Ascending aorta (tissue), 2 donors: ENCODE measurements at places on chromosomes 2 and 18.
A peak's percentile ranks its signal among the peaks of the same experiment; 100 is the strongest.

DNA sequence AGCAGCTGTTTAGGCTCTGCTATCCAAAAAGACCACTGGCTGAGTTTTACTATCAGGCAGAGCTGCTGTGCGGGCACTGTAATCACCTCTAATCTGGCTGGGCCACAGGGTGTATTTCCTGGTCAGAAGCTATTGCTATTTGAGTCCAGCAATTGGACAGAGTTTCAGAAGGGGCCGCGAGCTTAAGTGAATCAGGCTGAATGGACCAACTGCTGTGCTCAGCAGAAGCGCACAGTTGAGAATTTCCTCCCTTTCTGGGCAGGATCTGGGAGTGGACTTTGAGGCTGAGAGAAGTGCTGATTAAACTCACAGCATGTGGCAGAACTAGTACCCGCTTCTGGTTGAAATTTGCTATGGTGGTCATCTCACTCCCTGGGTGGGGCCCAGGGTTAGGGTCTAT lies 251.8 kb downstream of the INSIG2 start:
- no peaks in the 10 kb centered on the region for H3K36me3 ChIP-seq
- H3K27ac ChIP-seq = no peak overlapping the region
- H3K4me3 ChIP-seq = no peak overlapping the region
- no peaks in the 10 kb centered on the region for H3K27me3 ChIP-seq
- H3K4me1 ChIP-seq = no peaks in the 10 kb centered on the region

DNA sequence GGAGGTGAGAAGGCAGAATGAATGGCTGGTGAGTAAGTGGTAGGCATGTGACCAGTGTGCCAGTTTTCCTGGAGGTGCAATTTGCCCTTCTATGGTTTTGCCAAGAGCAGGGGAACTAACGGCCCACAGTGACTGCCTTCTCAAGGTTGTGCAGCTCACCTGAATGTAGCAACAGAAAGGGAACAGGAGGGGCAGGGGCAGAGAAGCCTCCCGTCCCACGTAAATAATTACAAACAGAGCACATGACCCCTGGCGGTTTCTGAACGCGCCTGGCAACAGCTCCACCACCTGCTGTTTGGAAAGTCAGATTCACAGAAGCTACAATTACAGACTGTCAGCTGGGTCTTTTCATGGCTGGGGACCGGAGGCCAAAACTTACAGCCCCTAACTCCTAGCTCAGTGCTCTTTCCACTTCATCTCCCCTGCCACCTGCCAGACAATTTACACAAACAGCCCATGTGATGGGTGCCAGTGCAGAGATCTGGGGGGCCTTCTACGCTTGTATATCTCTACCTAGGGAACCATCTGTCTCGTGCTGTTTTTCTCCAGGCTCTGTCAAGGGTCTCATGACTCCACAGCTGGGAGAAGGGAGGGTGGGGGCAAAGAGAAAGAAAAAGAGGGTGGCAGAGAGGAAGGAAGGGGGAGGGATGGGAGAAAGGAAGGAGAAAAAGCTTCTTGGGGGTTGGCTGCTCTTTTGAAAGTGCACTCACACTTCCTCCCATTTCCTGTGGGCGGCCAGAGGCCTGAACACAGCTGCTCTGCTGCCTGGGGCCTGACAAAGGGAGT lies 69.6 kb downstream of the POLR1A start:
- no peak overlapping the region for H3K4me3 ChIP-seq
- H3K36me3 ChIP-seq = peaks cover 49% of the 10 kb centered on the region
- H3K27ac ChIP-seq = peak overlapping the region; percentile 89
- peak; percentile 83 for DNase-seq

DNA sequence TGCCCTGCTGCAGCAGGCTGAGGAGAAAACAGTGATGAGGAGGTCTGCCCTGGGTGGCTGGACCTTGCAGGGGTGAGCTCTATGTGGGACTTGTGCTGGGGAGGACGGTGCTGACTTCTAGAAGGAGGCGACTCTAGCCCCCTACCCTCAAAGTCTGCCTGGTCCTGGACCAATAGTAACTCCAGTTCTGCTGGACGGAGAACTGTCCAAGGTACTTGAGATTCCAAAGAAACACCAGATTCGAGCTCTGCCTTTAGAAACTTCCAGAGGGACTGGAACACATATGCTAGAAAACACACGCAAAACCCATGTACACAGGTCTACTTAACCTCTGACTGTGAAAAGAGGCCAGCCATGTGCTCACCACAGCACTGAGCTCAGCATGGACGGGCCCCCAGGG lies 260.6 kb downstream of the TWIST2 start:
- no peaks in the 10 kb centered on the region for H3K4me1 ChIP-seq
- no peak overlapping the region for H3K4me3 ChIP-seq
- no peaks in the 10 kb centered on the region for H3K27me3 ChIP-seq

GRCh38 chr2:38505779-38506178 lies 96.9 kb downstream of the HNRNPLL start:
- H3K36me3 ChIP-seq = no peaks in the 10 kb centered on the region
- no peaks in the 10 kb centered on the region for H3K27me3 ChIP-seq
- H3K4me1 ChIP-seq = no peaks in the 10 kb centered on the region
- peak overlapping the region; percentile 62 for H3K27ac ChIP-seq
- H3K4me3 ChIP-seq = no peak overlapping the region
- DNase-seq = peak; percentile 77

- H3K4me1 ChIP-seq = no peaks in the 10 kb centered on the region
- H3K27me3 ChIP-seq = no peaks in the 10 kb centered on the region
- no peak overlapping the region for H3K27ac ChIP-seq
- no peaks in the 10 kb centered on the region for H3K36me3 ChIP-seq
- H3K4me3 ChIP-seq = no peak overlapping the region
These were observed 19.9 kb upstream of the TMEM18 start for GRCh38 chr2:696999-697627.

DNA sequence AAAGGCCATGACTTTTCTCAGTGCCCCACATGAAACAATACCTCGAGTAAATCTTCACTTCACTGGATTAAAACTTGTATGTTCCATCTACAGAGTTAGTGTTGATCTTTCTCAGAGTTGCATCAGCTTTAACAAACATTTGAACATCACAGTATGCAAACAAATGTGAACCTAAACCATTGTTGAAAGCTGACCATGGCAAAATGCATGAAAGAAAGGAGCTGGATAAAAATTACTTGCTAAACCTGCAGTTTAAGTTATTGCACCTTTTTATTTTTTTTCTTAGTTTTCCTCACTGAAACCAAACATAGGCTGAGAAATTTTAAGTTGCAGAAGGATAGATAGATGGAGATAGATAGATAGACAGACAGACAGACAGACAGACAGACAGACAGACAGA lies 107.2 kb upstream of the UGP2 start:
- no peak overlapping the region for H3K27ac ChIP-seq
- no peaks in the 10 kb centered on the region for H3K4me1 ChIP-seq

- H3K4me3 ChIP-seq = no peak overlapping the region
- peaks cover 30% of the 10 kb centered on the region for H3K4me1 ChIP-seq
- no peaks in the 10 kb centered on the region for H3K27me3 ChIP-seq
- H3K27ac ChIP-seq = peak overlapping the region; percentile 4
These were observed 77.5 kb downstream of the CDK15 start for GRCh38 chr2:201883606-201884369.

- DNase-seq = no peak
- no peaks in the 10 kb centered on the region for H3K4me1 ChIP-seq
- H3K36me3 ChIP-seq = no peaks in the 10 kb centered on the region
These were observed 39.8 kb downstream of the GREB1 start for GRCh38 chr2:11573418-11574175.

GRCh38 chr2:47243596-47244323 lies 88.7 kb upstream of the STPG4 start:
- H3K27ac ChIP-seq = no peak overlapping the region
- no peak overlapping the region for H3K4me3 ChIP-seq
- no peaks in the 10 kb centered on the region for H3K36me3 ChIP-seq

- H3K27ac ChIP-seq = no peak overlapping the region
- H3K4me1 ChIP-seq = no peaks in the 10 kb centered on the region
- no peak overlapping the region for H3K4me3 ChIP-seq
- H3K36me3 ChIP-seq = peaks cover 39% of the 10 kb centered on the region
These were observed 10.7 kb upstream of the IL1RL2 start for GRCh38 chr2:102176172-102176571.

GRCh38 chr2:116979916-116980764 lies 834.4 kb upstream of the DDX18 start:
- H3K27me3 ChIP-seq = no peaks in the 10 kb centered on the region
- H3K4me3 ChIP-seq = no peak overlapping the region
- H3K27ac ChIP-seq = no peak overlapping the region

- no peaks in the 10 kb centered on the region for H3K4me1 ChIP-seq
- H3K27me3 ChIP-seq = no peaks in the 10 kb centered on the region
- H3K36me3 ChIP-seq = no peaks in the 10 kb centered on the region
These were observed 10.6 kb upstream of the CIB4 start for GRCh38 chr2:26651799-26652198.
